ENCODE measurements at places on chromosomes 4 and X. TPM values are rescaled to one million over a fixed set of nuclear protein-coding genes. Genes with fewer than 3 reads are reported as not detected.

GRCh38 chrX:34624416-34624815 is 32.7 kb downstream of the TMEM47 start:
- DNase-seq, result no peak

PABPC4L gene
- total RNA-seq, result 1.2 TPM

- no peak for DNase-seq
Observed at GRCh38 chrX:42934020-42934726, 156.2 kb upstream of the PPP1R2C start.

DNA sequence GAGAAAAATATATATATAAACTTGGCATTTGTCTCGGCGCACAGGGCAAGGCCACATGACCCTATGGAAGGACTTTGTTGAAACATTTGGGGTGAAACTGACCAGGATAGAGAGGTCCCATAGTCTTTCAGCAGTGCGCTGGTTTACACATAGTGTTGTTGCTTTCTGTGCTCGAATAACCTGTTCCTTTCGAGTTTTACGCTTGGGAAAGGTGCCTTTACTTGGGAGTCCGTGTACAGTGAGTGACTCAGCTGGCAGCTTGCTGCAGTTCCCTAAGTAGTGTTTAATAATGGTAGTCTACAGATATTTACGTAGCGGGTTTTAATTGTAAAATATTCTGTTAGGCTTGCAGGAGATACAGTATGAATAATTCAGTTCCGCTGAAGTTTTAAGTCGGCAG is 578 bp downstream of the APOOL start:
- DNase-seq, result no peak

- DNase-seq, result no peak
Observed at GRCh38 chr4:164428561-164428960, 325.4 kb upstream of the SMIM31 start.

GRCh38 chr4:123055943-123056342 is 133.5 kb upstream of the NUDT6 start:
- DNase-seq, result no peak

GRCh38 chrX:3585719-3586118 is 127.7 kb downstream of the PRKX start:
- no peak for DNase-seq

DNA sequence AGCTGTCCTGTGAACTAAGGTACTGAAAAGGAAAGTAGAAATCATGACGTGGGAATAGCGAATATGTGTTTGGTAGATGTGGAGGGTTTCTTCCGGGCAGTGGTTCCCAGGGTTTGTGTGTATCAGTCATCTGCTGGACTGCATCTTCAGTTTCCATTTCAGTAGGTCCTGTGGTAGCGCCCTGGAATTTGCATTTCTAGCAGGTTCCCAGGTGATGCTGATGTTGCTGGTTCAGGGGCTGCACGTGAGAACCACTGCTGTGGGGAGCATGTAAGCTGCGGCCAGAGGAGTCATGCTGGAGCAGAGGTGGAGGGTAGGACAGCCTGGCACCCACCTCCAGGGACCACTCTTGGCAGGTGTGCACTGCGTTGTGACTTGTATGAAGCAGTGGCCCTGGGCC is 47.1 kb downstream of the ARHGAP10 start:
- no peak for DNase-seq

- DNase-seq, result no peak
Observed at GRCh38 chr4:1199556-1200331, 27.4 kb upstream of the SPON2 start.
